ENCODE measurements at places on chromosomes 1 and 21.

- H3K27me3 ChIP-seq, result peaks cover 13% of the 10 kb centered on the region
- no peak overlapping the region for H3K27ac ChIP-seq
- no peak overlapping the region for H3K4me3 ChIP-seq
- H3K4me1 ChIP-seq, result peaks cover 9% of the 10 kb centered on the region
- no peaks in the 10 kb centered on the region for H3K36me3 ChIP-seq
These were observed 12.6 kb downstream of the FLG2 start for GRCh38 chr1:152347116-152347728.

GRCh38 chr1:18895317-18895716, 7.0 kb downstream of the ALDH4A1 start:
- no peak overlapping the region for H3K4me3 ChIP-seq
- H3K4me1 ChIP-seq, result peaks cover 4% of the 10 kb centered on the region
- H3K36me3 ChIP-seq, result no peaks in the 10 kb centered on the region
- no peak for DNase-seq
- no peaks in the 10 kb centered on the region for H3K27me3 ChIP-seq

DNA sequence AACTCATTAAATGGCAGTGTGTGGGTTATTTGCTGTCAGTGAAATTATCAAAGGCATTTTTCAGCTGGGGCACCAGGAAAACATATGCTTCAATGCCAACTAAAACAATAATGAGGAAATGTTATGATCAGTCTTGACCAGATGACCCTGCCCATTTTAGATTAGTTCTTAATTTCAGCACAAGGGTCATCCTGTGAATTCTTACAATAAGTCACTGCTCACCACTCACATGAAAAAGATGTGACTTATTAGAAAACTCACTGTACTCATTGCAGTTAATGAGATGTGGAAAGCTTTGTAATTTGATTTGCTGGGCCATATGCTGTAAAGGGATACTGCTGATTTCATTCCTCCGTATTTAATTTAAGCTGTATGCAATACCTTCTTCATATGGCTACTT, 178.5 kb upstream of the LMO4 start:
- H3K36me3 ChIP-seq, result no peaks in the 10 kb centered on the region
- DNase-seq, result no peak
- H3K27me3 ChIP-seq, result peaks cover 73% of the 10 kb centered on the region
- H3K4me3 ChIP-seq, result no peak overlapping the region
- H3K4me1 ChIP-seq, result peaks cover 17% of the 10 kb centered on the region
- no peak overlapping the region for H3K27ac ChIP-seq

DNA sequence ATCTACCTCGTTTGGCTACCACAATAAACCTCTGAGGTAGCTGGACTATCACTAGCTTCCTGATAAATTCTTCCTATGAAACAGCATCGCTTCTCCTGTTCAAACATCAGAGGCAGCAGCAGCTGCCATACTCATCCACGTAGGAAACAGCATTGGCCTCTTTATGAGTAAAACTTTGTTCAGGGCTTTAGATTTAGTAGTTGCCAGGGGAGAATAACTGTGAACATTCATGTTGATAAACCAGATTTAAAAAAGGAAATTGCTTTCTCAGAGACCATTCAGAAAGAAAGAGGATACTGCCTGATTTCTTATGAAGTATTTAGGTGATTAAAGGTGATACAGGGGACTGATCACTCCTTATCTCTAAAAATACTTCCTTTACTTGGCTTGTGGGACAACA, 7.2 kb downstream of the CEP170 start:
- H3K4me3 ChIP-seq, result no peak overlapping the region
- no peaks in the 10 kb centered on the region for H3K27me3 ChIP-seq
- no peak for DNase-seq
- H3K4me1 ChIP-seq, result peaks cover 33% of the 10 kb centered on the region
- peaks cover 31% of the 10 kb centered on the region for H3K36me3 ChIP-seq

GRCh38 chr1:58548371-58548770, 1.8 kb upstream of the OMA1 start:
- H3K4me1 ChIP-seq, result peaks cover 21% of the 10 kb centered on the region
- H3K27ac ChIP-seq, result no peak overlapping the region

- no peak for DNase-seq
- H3K4me3 ChIP-seq, result no peak overlapping the region
- no peaks in the 10 kb centered on the region for H3K27me3 ChIP-seq
- no peak overlapping the region for H3K27ac ChIP-seq
- peaks cover 4% of the 10 kb centered on the region for H3K4me1 ChIP-seq
These were observed 186.2 kb downstream of the RHOU start for GRCh38 chr1:228921481-228921880.

GRCh38 chr21:15445327-15445726, 284.5 kb upstream of the USP25 start:
- H3K27me3 ChIP-seq, result no peaks in the 10 kb centered on the region
- H3K36me3 ChIP-seq, result peaks cover 5% of the 10 kb centered on the region
- H3K27ac ChIP-seq, result no peak overlapping the region
- no peak for DNase-seq
- no peak overlapping the region for H3K4me3 ChIP-seq

DNA sequence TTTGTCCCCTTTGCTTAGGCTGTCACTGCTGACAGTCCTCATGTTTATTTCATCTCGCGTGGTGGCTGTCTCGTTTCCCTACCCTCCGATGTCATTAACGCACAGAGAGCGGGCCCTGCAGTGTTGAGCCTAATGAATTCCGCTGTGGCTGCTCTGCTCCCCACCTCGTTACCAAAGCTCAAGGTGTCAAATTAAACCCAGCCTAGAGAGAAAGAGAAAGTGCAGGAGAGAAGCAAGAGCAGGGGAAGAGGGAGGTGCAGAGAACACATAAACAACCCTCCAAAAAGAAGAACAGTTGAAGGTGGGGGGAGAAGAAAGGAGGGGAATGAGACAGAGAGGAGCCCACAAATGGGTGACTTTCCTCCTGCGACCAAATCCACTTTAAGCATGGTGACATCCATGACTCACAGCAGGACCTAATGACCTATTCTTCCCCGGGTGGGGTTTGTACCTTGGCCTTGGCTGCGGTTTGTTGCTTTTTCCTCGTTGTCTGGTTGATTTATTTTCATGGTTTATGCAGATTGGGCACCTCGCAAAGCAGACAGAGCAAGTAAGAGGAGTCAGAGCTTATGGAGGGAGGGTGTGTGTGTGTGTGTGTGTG, 92.5 kb downstream of the PBX1 start:
- peak; percentile 2 for DNase-seq
- H3K36me3 ChIP-seq, result no peaks in the 10 kb centered on the region
- peaks cover 1% of the 10 kb centered on the region for H3K4me1 ChIP-seq
- H3K27me3 ChIP-seq, result peaks cover 17% of the 10 kb centered on the region
- no peak overlapping the region for H3K4me3 ChIP-seq
- H3K27ac ChIP-seq, result no peak overlapping the region

DNA sequence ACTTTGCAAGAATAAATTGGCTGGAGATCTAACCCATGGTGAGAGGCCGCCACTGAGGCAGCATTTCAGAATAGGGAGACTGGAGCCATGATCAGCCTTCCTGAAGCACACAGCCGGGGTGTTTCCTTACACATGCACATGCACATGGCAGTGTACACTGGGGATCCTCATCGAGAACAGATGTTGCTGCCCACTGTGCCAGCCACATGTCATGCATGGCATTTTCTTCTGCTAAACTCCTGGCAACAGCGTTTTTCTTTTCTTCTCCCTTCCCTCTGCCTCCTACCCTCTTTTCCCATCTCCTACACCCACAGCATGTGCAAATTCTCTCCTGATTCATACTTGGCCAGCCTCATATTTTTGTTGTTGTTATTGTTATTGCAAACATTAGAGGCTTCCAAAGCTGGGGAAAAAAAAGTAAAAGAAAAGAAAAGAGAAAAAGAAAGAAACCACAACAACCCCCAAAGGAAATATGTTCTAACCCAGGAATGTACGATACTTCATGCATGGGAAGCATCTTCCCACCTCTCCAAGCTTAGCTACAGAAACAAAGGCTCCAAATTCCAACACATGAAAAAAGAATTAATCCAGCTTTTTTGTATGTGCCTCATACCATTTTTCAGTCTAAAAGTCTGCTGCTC, 344.0 kb downstream of the ASTN1 start:
- no peaks in the 10 kb centered on the region for H3K4me1 ChIP-seq
- no peak overlapping the region for H3K4me3 ChIP-seq
- H3K27ac ChIP-seq, result no peak overlapping the region

GRCh38 chr1:170284512-170284911, 138.8 kb downstream of the NTMT2 start:
- no peak overlapping the region for H3K4me3 ChIP-seq
- no peaks in the 10 kb centered on the region for H3K36me3 ChIP-seq
- H3K27me3 ChIP-seq, result peaks cover 12% of the 10 kb centered on the region
- H3K27ac ChIP-seq, result no peak overlapping the region

DNA sequence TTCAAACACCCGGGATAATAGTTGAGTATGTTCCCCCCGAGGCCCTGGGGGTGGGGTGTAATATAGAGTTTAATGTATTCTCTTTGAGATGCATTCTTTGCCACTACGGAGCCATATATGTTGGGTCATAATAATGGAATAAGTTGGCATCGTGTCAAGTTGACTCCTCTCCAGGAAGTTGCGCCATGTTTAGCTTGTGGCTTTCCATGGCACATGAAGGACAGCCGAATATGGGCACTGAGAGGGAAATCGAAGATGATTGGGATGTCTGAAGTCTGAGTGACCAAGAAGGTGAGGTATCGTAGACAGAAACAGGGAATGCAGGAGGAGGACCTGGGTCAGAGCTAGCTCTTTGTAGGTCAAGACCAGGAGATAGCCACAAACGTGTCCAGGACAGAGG, 92.6 kb downstream of the PAX7 start:
- no peak overlapping the region for H3K4me3 ChIP-seq
- peaks cover 87% of the 10 kb centered on the region for H3K27me3 ChIP-seq
- no peak for DNase-seq
- H3K27ac ChIP-seq, result no peak overlapping the region

DNA sequence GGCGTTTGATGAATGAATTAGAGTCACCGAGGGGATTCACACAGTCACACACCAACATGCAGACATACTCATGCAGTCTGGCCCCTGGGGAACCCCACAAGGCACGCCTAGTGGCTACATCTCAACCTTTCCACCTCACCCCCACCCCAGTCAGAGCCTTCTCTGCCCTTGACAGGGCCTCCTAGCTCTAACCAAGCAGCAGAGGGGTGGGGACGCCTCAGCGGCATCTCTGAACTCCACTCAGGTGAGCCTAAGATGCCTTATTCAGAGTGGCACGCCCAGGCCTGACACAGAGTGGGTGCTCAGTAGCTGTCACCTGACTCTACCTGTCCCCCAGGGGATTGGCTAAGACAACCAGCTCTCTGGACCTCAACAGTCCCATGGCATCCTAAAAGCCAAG, 3.7 kb upstream of the SDC3 start:
- H3K4me3 ChIP-seq, result no peak overlapping the region
- no peak overlapping the region for H3K27ac ChIP-seq
- H3K27me3 ChIP-seq, result peaks cover 29% of the 10 kb centered on the region
- H3K36me3 ChIP-seq, result no peaks in the 10 kb centered on the region

DNA sequence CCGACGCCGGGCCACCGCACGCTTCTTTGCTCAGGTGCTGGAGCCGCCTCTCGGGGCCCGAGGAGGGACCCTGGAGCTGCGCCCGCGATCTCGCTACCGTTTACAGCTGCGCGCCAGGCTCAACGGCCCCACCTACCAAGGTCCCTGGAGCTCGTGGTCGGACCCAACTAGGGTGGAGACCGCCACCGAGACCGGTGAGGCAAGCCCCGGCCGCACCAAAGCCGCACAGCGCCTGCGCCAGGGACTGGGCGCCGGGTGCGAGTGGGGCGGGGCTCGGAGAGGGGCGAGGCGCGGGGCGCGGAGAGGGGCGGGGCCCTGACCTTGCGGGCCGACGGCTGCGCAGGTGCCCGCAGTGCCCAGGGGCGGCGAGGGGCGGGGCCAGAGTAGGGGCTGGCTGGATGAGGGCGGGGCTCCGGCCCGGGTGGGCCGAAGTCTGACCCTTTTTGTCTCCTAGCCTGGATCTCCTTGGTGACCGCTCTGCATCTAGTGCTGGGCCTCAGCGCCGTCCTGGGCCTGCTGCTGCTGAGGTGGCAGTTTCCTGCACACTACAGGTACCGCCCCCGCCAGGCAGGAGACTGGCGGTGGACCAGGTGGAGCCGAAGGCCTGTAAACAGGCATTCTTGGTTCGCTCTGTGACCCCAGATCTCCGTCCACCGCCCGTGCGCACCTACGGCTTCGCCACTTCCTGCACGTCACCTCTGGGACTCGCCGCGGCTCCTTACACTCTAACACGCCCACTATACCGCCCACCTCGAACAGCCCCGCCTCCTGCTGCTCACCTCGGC, 9.8 kb upstream of the CDC20 start:
- peak overlapping the region; percentile 73 for H3K27ac ChIP-seq
- DNase-seq, result peak; percentile 71
- peak overlapping the region; percentile 69 for H3K4me3 ChIP-seq
- H3K4me1 ChIP-seq, result peaks cover 9% of the 10 kb centered on the region
